ENCODE measurements at places on chromosomes 3 and 15. TPM values are rescaled to one million over a fixed set of nuclear protein-coding genes. Genes with fewer than 3 reads are reported as not detected.

Gene ELL3
- total RNA-seq, result 1.5 TPM

Gene TGM5
- total RNA-seq, result not detected

Gene SAMD7
- not detected for total RNA-seq

Gene GOLGA6L24
- not detected for total RNA-seq

Gene BNIP2
- 72.4 TPM for total RNA-seq

Gene C3orf70
- total RNA-seq, result 0.65 TPM

Gene C3orf20
- total RNA-seq, result not detected

Gene RETNLB
- not detected for total RNA-seq

Gene SH2D7
- total RNA-seq, result not detected

Gene LHFPL4
- total RNA-seq, result under 0.01 TPM

Gene ZIC1
- total RNA-seq, result not detected

Gene CDHR4
- not detected for total RNA-seq

Gene CP
- total RNA-seq, result 0.60 TPM

Gene KNL1
- 2.0 TPM for total RNA-seq

Gene CSTA
- not detected for total RNA-seq

Gene CYP1A2
- not detected for total RNA-seq

Gene VGLL3
- total RNA-seq, result 0.22 TPM

Gene FILIP1L
- 22.0 TPM for total RNA-seq

Gene DPPA4
- not detected for total RNA-seq

Gene HYAL1
- 5.8 TPM for total RNA-seq

Gene SLC15A2
- 0.20 TPM for total RNA-seq

Gene GP9
- not detected for total RNA-seq

- DNase-seq, result no peak
These were observed 30.2 kb downstream of the ZNF710 start for GRCh38 chr15:90031231-90031791.

DNA sequence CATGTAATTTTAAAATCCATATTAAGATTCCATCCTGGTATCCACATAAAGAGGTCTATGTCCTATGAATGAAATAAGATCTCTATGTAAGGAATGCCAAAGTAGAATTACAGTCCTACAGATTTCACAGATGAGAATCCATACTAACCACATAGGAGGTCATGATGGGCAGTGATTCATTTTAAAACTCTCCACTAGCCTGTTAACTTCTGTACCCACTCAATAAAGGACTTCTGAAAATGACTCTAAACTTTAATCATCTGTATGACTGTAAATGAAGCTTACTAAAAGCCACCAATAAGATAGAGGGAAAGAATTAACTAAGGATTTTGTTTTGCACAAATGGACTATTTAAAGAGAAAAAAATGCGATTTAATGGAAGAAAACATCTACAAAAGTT is 28.7 kb downstream of the MORC1 start:
- no peak for DNase-seq

- no peak for DNase-seq
These were observed 14.9 kb downstream of the CRTAP start for GRCh38 chr3:33128706-33129105.

DNA sequence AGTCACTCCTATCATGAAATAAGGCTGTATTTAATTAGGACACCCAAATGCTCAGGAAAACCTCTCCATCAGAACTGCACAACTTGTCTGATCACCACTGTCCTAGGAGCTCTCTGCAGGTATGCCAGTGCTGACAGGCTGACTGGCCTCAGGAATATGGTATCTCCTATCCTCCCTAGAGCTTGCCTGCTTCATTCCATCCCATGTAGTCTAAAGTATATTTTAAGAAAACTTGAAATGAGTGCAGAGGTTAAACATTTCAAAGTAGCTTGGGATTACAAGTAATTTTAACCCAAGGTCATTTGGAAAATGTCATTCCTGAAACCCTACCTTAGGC is 23.7 kb downstream of the FILIP1L start:
- DNase-seq, result no peak

- DNase-seq, result peak; percentile 39
These were observed 169.1 kb downstream of the GAP43 start for GRCh38 chr3:115792206-115792955.

DNA sequence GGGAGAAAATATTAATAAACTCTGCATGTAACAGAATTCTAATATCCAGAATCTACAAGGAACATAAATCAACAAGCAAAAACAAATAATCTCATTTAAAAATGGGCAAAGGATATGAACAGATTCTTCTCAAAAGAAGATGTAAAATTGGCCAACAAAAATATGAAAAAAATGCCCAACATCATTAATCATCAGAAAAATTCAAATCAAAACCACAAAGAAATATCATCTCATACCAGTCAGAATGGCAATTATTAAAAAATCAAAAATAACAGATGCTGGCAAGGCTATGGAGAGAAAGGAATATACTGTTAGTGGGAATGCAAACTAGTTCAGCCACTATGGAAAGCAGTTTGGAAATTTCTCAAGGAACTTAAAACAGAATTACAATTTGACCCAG is 150.7 kb upstream of the TRIM42 start:
- DNase-seq, result no peak

DNA sequence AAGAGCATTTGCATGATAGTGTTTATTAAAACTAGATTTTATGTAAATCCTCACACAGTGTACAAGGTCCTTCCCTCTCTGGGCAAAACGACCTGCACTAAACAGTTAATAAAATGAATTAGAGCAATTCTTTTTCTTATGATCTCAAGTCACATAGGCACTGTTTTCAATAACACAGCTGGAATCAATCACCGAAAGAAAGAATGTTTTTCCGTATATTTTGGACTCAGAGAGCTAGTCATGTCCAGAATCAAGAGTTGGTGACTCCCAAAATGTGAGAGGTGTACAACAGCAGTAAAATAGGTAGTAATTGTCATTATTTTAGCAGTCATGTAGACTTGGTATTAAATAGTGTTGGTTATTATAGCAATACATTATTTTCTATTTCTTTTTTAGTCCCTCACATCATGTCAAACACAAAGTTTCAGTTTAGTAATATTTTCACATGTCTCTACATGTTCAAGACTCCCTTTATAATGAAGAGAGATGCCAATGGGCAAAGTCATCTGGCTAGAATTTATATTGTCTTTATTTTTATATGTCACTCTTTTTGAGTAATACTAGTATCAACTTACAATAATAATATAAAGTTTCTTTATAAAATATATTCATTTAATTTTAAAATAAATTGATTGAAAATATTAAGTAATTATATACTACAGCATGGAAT is 448.6 kb upstream of the CDIN1 start:
- DNase-seq, result no peak

- no peak for DNase-seq
These were observed 106.7 kb downstream of the FAM43A start for GRCh38 chr3:194792368-194792767.

- DNase-seq, result no peak
These were observed 1.1 kb upstream of the MINAR1 start for GRCh38 chr15:79430901-79431635.

DNA sequence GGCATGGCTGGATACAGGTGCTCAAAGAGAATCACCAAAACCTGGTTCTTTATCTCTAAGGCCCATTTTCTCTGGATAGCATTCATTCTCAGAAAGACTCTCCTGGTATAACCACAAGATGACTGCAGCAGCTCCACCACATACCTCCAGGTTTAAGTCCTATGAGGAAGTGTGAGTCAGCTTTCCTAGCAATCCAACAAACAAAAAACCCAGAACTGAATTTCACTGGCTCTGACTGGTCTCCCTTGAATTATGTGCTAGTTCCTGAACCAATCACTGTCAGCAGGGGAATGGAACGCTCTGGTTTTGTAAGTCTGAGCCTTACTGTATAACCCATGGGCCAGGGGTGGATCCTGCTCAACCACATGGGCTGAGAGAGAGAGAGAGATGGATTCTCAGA is 27.2 kb downstream of the MRPL46 start:
- DNase-seq, result no peak

DNA sequence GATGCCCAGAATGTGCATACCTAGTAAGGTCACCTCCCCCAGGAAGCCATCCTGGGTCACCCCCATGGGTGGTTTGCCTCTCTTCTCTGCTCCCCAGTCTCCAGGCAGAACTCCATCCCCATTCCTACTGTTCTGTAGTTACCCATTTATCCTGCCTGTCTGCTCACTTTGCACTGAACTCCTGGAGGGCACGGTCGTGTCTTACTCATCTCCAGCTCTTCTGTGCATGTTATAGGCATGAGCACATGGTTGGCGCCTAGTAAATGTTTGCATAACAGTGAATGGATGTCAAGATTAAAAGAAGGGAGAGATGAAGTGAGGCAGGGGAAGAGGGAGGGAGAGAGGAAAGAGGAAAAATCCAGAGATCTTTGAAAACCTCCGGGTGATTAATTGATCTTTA is 208.4 kb upstream of the TRIM42 start:
- no peak for DNase-seq

DNA sequence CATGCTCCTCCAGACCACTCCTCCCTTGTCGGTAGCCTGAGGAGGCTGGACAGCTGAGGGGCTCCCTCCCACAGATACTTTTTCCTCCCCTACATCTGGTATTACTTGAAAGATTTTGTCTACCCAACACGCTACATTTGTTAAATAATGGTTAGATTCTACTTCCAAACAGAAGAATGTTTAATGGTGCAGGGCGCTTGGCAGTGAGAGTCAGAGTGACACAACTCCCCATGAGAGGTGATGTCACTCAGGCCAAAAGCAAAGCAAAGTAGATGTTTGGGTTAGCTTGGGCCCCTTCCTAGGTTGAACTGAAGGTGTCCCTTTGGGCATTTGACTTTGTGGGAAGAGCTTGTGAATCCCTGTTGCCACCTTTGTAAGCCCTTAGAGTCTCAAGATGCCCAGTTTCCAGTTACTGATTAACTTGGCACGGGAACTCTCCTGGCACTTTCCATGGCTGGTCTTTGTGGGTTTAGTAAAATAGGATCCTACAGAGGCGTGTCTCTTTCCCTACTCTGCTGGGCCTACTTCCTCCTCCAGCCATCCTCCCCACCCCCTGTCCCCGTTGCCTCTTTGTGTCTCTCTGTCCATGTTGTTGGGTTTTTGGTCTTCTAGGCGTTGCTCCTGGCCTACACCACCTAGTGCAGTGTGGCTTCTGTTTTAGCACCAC is 5.6 kb downstream of the LIMD1 start:
- DNase-seq, result no peak

DNA sequence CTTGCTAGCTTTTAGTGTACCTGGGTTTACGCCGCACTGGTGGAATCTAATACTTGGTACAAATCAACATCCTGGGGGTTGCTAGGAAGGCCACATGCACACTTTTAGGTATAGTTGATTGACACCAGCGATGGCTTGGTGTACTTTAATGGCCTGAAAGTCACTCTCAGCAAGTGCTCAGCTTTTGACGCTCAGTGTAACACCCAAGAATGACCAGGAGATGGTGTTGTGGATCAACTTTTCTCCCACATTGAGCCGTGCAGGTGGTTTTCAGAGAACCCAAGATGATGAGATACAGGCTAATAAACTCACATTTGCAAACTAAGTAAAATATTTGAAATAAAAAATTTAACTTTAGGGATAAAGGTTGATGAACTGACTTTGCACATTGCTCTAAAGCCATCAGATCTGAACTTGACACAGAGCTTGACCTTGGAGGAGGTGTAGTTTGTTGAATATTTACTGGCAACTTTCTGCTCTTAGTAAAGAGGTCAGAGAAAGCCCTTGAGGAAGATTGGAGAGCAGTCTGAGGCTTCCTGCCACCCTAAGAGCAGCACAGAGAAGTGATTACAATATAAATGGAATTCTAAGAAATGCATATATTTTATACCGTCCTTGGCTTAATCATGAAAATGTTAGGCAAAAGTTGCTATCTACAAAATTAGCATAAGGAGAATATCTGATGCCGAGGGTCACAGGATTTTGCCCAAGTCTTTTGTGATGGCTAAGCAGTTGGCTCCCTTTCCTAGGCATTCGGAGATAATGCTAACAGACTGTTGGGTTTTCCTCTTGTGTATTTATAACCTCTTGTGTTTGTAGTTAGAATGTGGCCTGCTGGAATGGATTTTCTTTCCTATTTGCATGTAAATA is 143.4 kb upstream of the RASGRP1 start:
- DNase-seq, result peak; percentile 82

DNA sequence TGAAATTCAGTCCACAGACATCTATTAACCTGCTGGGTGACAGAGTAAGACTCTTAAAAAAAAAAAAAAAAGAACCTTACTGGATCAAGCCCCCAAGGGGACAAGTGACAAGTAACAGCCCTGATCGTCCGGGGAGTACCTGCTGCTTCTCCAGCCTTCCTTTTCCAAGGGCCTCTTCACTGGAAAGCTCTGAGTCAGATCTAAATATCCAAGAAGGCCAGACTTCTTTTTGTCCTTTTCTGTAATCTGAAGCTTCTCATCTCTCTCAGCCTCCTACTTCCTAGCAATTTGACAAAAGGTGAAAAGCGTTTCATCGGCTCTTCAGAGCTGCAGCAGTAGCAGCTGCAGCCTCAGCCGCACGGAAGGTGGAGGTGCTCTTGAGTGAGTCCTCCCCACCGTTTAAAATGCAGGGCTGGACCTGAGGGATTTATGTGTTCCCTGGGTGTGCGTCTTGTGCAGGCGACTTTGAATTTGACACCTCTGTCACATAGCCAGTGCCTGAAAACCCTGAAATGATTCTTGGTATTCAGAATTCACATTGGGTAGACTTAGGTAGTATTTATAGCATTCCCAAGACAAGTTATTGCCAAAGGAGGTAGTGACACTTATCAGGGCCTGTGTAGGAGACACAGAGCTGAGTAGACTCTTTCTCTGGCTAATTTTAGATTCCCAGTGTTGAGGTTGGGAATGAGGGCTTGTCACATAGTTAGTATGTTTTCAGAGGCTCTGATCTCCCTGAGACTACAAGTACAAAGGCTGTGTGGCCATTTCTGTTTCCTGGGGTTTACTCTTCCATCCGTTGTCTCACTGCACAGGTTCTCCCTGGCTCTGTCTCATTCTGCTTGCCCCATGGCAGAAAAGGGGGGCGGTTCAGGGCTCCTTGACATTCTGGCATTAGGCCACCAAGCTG is 291.2 kb upstream of the C2CD4B start:
- no peak for DNase-seq

GRCh38 chr3:196227121-196227561 is 10.8 kb downstream of the SLC51A start:
- no peak for DNase-seq

DNA sequence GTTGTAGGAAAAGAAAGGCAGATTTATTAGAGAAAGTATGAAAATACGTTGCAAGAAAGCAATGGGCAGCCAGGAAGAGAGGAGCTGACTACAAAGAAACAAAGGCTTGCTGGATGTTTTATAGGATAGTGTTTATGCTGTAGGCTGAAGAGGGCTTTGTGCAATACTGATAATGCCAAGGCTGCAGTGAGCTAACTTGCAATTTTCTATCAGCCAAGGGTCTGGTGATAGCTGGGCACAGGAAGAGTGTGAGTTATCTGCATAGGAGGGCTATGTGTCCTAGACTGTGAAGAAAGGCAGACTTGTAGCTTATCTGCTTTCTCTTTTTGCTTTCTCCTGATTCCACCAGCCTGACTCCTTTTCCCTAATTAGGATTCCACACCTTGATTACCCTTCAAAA is 51.3 kb upstream of the OSBPL11 start:
- DNase-seq, result no peak

GRCh38 chr3:73030073-73030597 is 31.3 kb upstream of the EBLN2 start:
- no peak for DNase-seq

GRCh38 chr3:193885832-193886231 is 250.1 kb upstream of the HES1 start:
- DNase-seq, result no peak

GRCh38 chr3:148077318-148077923 is 620.3 kb upstream of the AGTR1 start:
- DNase-seq, result peak; percentile 37

Measured in lung microvascular endothelial cell (primary cell).